CD8-positive, alpha-beta memory T cell (primary cell): ENCODE measurements at places on chromosomes 5 and 9. TPM values are rescaled to one million over a fixed set of nuclear protein-coding genes. Genes with fewer than 3 reads are reported as not detected.

RASGEF1C gene
- not detected for total RNA-seq

CNTLN gene
- 0.24 TPM for total RNA-seq

IL13 gene
- total RNA-seq: 65.3 TPM

SNCB gene
- not detected for total RNA-seq

PPP2R2B gene
- total RNA-seq: 4.2 TPM

CDX1 gene
- not detected for total RNA-seq

TLX3 gene
- not detected for total RNA-seq
